ENCODE measurements at places on chromosomes 12 and 14. TPM values are rescaled to one million over a fixed set of nuclear protein-coding genes. Genes with fewer than 3 reads are reported as not detected.
A peak's percentile ranks its signal among the peaks of the same experiment; 100 is the strongest.

DNA sequence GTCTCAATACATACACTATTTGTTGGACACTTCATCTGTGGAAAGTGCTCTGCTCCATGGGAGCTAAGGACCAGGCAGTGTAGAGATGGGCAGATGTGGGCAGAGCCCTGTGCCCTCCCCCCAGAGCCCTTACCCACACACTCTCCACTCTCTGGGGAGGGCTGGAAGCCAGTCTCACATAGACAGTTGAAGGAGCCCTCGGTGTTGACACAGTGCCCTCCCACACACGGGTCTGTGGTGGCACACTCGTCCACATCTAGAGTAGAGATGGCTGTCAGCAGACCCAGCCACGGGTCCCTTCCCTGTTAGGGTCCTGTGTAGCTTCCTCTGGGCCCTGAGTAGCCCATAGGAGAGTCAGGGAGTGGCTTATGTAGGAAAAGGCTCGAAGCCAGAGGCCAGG lies 14.3 kb downstream of the ISCA2 start:
- H3K27me3 ChIP-seq = no peaks in the 10 kb centered on the region
- DNase-seq = no peak
- H3K36me3 ChIP-seq = no peaks in the 10 kb centered on the region
- H3K4me3 ChIP-seq = no peak overlapping the region

DNA sequence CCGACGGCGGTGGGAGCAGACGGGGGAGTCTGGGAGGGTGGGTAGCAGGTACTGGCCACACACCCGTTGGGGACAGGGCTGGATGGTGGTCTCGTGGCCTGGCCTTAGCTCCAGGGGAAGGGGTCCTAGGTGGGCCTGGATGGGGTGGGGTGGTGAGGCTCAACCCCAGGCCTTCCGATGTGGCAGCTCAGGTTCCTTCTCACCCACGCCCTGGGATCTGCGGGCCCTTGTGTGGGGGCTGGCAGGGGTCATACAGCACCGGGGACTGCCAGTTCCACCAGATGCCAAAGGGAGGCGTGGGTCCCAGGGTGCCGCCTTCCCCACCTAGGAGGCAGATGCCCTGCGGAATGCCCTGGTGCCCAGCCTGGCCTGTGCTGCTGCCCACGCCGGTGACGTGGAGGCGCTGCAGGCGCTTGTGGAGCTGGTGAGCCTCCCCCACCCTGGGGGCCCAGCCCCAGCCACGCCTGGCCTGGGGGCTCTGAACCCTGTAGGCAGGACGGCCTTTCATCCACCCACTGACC lies 21.0 kb downstream of the ASPG start:
- no peak overlapping the region for H3K4me3 ChIP-seq
- no peaks in the 10 kb centered on the region for H3K27me3 ChIP-seq
- DNase-seq = no peak
- H3K27ac ChIP-seq = no peak overlapping the region
- H3K4me1 ChIP-seq = no peaks in the 10 kb centered on the region
- no peaks in the 10 kb centered on the region for H3K36me3 ChIP-seq

GRCh38 chr12:119990382-119990874 lies 1.4 kb downstream of the BICDL1 start:
- peak overlapping the region; percentile 89 for H3K4me3 ChIP-seq
- no peak for DNase-seq
- H3K27me3 ChIP-seq = no peaks in the 10 kb centered on the region
- H3K27ac ChIP-seq = no peak overlapping the region

DNA sequence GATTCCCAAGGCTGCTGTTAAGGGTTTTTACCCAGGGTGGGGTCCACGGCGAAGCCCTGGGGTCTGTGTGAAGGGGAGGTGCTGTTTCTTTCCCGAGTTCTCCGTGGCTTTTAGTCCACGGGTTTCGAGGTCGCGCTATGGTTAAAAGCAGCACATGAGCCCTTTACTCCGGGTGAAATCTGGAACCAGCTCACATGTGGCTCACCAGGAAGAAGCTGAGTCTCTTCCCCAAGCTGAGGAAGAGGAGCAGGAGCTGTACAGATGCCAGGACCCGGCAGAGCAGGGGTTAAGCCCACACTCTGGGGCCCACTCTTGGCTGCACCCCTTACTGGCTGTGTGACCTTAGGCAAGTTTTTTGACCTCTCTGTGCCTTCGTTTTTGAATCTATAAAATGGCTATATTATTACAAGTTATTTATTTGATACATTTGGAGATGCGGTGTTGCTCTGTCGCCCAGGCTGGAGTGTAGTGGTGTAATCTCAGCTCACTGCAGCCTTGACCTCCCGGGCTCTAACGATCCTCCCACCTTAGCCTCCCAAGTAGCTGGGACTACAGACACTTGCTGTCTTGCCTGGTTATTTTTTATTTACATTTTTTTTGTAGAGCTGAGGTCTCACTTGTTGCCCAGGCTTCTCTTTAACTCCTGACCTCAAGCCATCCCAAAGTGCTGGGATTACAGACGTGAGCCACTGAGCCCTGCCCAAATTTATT lies 266.3 kb downstream of the AACS start:
- H3K4me3 ChIP-seq = peak overlapping the region; percentile 40
- H3K4me1 ChIP-seq = peaks cover 8% of the 10 kb centered on the region
- DNase-seq = no peak

GRCh38 chr14:102092806-102093205 lies 6.0 kb upstream of the HSP90AA1 start:
- no peak for DNase-seq
- no peaks in the 10 kb centered on the region for H3K27me3 ChIP-seq
- H3K36me3 ChIP-seq = no peaks in the 10 kb centered on the region
- peaks cover 12% of the 10 kb centered on the region for H3K4me1 ChIP-seq
- H3K27ac ChIP-seq = no peak overlapping the region

GRCh38 chr12:111197376-111197944 lies 171.4 kb downstream of the PHETA1 start:
- no peaks in the 10 kb centered on the region for H3K27me3 ChIP-seq
- DNase-seq = no peak
- H3K4me3 ChIP-seq = no peak overlapping the region
- no peak overlapping the region for H3K27ac ChIP-seq
- peaks cover 3% of the 10 kb centered on the region for H3K36me3 ChIP-seq

DNA sequence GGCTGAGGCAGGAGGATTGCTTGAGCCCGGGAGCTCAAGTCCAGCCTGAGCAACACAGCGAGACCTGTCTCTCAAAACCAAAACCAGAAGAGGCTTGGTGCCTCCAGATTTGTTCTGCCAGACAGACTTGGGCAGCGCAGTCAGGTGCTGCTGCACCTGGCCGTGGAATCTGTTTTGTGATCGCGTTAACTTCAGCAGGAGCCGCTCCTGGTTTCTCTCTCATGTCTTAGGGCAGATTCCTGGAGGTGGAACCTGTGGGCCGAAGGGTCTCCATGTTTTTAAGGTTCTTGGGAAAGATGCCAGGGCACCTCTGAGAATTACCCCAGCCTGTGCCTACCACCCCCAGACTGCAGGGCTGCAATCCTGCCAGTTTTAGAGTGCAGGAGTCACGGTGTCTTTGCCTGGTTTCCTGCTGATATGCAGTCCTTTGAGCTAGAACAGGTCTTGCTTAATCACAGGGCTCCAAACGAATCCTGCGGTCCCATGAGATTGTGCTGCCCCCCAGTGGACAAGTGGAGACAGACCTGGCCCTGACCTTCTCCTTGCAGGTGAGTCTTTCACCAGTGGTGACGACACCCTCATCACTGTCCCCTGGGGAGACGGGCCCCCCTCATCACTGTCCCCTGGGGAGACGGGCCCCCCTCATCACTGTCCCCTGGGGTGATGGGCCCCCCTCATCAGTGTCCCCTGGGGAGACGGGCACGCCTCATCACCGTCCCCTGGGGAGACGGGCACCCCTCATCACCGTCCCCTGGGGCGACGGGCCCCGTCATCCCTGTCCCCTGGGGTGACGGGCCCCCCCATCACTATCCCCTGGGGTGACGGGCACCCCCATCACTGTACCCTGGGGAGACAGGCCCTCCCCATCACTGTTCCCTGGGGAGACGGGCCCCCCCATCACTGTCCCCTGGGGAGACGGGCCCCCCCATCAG lies 37.6 kb downstream of the PACS2 start:
- H3K27me3 ChIP-seq = no peaks in the 10 kb centered on the region
- DNase-seq = peak; percentile 88
- peaks cover 2% of the 10 kb centered on the region for H3K36me3 ChIP-seq
- H3K4me3 ChIP-seq = no peak overlapping the region
- H3K27ac ChIP-seq = peak overlapping the region; percentile 9
- H3K4me1 ChIP-seq = peaks cover 5% of the 10 kb centered on the region

DNA sequence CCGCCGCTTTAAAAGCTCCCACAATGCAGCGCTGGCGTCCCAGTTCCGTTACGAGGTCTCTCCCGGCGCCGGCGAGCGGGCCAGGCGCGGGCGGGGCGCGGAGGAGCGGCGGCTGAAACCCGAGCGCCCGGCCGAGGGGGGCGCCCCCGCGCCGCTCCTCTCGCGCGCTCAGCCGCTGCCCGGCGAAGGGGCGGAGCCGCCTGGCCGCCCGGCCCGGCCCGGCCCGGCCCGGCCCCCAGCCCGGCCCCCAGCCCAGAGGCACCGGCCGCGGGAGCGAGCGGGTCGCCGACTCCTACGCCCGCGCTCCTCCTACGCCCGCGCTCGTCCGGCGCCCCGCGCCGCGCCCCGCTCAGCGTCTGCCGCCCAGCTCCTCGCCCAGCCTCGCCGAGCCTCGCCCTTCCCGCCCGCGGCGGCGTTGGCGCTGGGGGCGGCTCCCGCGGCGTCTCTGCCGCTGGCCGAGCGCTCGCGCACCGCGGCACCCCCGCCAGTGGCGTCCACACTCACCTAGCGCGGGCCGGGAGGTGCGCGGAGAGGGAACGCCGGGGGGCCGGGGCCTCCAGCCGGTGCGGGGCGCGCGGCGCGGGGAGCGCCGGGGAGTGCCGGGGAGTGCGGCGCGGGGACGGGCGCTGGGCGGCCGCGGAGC lies at the start of gene RASSF8:
RASSF8 (plus strand) TSS at position 255 of the 643 bp plus-strand sequence. CDS start 96,662 bp downstream, outside the sequence.
- H3K36me3 ChIP-seq = peaks cover 5% of the 10 kb centered on the region
- peak within 1 kb of the TSS; percentile 90 for H3K27ac ChIP-seq
- peak; percentile 58 for DNase-seq
- no peaks in the 10 kb centered on the region for H3K27me3 ChIP-seq

- no peaks in the 10 kb centered on the region for H3K36me3 ChIP-seq
- no peaks in the 10 kb centered on the region for H3K27me3 ChIP-seq
- no peak for DNase-seq
- no peak overlapping the region for H3K4me3 ChIP-seq
- H3K4me1 ChIP-seq = peaks cover 57% of the 10 kb centered on the region
These were observed 102.3 kb downstream of the ITPR2 start for GRCh38 chr12:26730481-26731350.

GRCh38 chr12:104055686-104056388 lies 5.8 kb upstream of the GLT8D2 start:
- peak overlapping the region; percentile 9 for H3K27ac ChIP-seq
- peaks cover 16% of the 10 kb centered on the region for H3K4me1 ChIP-seq
- no peaks in the 10 kb centered on the region for H3K36me3 ChIP-seq
- no peak for DNase-seq
- no peak overlapping the region for H3K4me3 ChIP-seq
- no peaks in the 10 kb centered on the region for H3K27me3 ChIP-seq

DNA sequence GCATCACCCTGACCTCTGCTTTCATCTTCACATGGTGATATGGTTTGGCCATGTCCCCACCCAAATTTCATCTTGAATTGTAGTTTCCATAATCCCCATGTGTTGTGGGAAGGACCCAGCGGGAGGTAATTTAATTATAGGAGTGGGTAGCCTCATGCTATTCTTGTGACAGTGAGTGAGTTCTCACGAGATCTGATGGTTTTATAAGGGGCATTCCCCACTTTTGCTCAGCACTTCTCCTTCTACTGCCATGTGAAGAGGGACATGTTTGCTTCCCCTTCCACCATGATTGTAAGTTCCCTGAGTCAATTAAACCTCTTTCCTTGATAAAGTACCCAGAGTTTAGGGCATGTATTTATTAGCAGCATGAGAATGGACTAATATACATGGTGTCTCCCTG lies 38.2 kb downstream of the TMBIM6 start:
- no peak for DNase-seq
- H3K4me1 ChIP-seq = peaks cover 4% of the 10 kb centered on the region
- no peak overlapping the region for H3K27ac ChIP-seq

- H3K27me3 ChIP-seq = peaks cover 2% of the 10 kb centered on the region
- no peak for DNase-seq
- no peaks in the 10 kb centered on the region for H3K36me3 ChIP-seq
- no peak overlapping the region for H3K27ac ChIP-seq
These were observed 584.1 kb downstream of the VRK1 start for GRCh38 chr14:97381309-97381708.

DNA sequence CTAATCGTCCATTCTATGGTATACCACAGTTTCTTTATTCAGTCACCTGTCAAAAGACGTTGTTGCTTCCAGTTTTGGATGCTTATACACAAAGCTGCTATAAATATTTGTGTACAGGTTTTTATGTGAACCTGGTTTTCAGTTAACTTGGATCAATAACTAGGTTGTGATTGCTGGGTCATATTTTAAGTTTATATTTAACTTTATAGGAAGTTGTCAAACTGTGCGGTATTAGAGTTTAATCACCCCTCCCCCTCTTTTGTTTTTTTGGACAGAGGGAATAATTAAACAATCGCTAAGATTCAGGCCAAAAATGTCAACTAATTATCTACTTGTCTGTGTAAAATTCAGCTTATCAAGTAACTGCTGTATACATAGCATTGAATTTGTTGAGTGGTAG lies 34.3 kb downstream of the SCN8A start:
- no peaks in the 10 kb centered on the region for H3K27me3 ChIP-seq
- no peaks in the 10 kb centered on the region for H3K36me3 ChIP-seq
- no peak for DNase-seq
- H3K27ac ChIP-seq = peak overlapping the region; percentile 67

GRCh38 chr12:62227091-62227490 lies 33.1 kb upstream of the USP15 start:
- no peak for DNase-seq
- H3K4me1 ChIP-seq = no peaks in the 10 kb centered on the region
- no peaks in the 10 kb centered on the region for H3K27me3 ChIP-seq
- no peak overlapping the region for H3K4me3 ChIP-seq
- no peak overlapping the region for H3K27ac ChIP-seq
- H3K36me3 ChIP-seq = no peaks in the 10 kb centered on the region

- no peaks in the 10 kb centered on the region for H3K27me3 ChIP-seq
- peak within 1 kb of the TSS; percentile 96 for H3K4me3 ChIP-seq
- peaks cover 26% of the 10 kb centered on the region for H3K36me3 ChIP-seq
- peak within 1 kb of the TSS; percentile 81 for H3K27ac ChIP-seq
These were observed at the start of gene GMPR2 for GRCh38 chr14:24232645-24233537. TSS of gene GMPR2 (plus strand) at chr14:24232929. CDS start at chr14:24233254, 325 bp downstream.

DNA sequence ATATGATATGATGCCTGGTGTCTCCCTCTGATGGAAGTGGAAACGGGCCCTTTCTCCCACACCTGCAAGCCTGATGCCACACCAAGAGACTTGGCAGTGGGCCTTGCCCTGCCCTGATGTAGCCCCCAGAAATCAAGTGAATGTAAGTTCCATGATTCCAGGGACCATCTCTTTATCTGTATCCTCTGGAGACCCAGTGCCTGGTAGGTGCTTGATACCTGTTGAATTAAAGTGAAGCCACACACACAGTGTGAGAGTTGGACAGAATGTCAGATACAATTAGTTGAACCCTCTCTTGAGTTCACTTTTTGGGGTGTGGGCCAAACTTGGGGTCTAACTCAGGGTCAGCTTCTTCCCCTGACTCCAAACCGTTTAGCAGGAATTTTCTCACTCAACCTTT lies 4.8 kb upstream of the RAB35 start:
- H3K27me3 ChIP-seq = no peaks in the 10 kb centered on the region
- no peak overlapping the region for H3K27ac ChIP-seq
- DNase-seq = no peak
- no peak overlapping the region for H3K4me3 ChIP-seq
- no peaks in the 10 kb centered on the region for H3K36me3 ChIP-seq

GRCh38 chr12:11856971-11857370 lies 207.5 kb downstream of the ETV6 start:
- H3K36me3 ChIP-seq = peaks cover 19% of the 10 kb centered on the region
- H3K27me3 ChIP-seq = no peaks in the 10 kb centered on the region
- H3K27ac ChIP-seq = no peak overlapping the region
- no peak for DNase-seq
- no peak overlapping the region for H3K4me3 ChIP-seq

RNASE4 gene
- polyA plus RNA-seq = 319 TPM

RND1 gene
- polyA plus RNA-seq = 16.5 TPM

Data from liver (tissue), 10 donors.